ENCODE measurements at places on chromosomes 12 and 14. TPM values are rescaled to one million over a fixed set of nuclear protein-coding genes. Genes with fewer than 3 reads are reported as not detected.

Gene AQP2
- not detected for total RNA-seq

GRCh38 chr12:8899830-8900229 lies 14.5 kb upstream of the PHC1 start:
- no peak for DNase-seq

- DNase-seq: no peak
These were observed 108.4 kb upstream of the EGLN3 start for GRCh38 chr14:34059037-34059924.

- DNase-seq: no peak
These were observed 370.7 kb downstream of the TMTC2 start for GRCh38 chr12:83057436-83057835.

- DNase-seq: peak; percentile 73
These were observed 9.1 kb upstream of the NEMF start for GRCh38 chr14:49861699-49862088.

DNA sequence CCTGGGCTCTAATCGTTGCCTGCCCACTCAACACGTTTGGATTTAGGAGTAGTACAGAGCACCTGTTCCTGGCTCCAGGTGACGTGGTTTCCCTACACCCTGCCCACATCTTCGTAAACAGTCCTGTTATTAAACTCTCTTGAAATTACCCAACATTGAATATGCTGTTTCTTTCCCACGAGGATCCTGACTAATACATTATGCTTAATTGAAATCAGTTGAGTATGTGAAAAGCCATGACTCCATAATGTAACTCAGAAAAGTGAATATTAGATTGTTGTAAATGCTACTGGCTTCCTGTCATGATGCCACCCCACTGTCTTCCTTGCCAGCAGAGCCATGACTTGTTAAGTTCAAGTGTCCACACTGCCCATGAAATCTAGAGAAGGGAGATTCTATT lies 21.6 kb downstream of the AK7 start:
- DNase-seq: no peak

GRCh38 chr12:112557951-112558630 lies 139.3 kb downstream of the PTPN11 start:
- DNase-seq: no peak

DNA sequence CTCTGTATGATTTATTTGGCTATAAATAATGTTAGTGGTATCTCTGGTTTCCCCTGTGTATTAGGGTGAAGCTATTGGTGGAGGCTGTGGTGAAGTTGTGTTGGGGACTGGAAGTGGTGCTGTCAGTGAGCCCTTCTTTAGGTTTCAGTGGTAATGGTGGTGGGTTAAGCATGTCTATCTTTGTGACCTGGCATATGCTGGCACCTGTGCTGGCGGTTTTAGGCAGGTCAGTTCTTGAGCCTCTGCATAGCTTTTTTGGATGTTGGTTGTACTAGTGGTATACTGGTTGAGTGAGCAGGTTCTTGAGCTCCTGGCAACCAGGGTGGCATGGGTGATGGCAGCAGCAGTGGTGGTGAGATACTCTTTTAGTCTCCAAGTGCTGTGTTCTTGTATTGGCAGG lies 161.9 kb upstream of the CAND1 start:
- DNase-seq: no peak

DNA sequence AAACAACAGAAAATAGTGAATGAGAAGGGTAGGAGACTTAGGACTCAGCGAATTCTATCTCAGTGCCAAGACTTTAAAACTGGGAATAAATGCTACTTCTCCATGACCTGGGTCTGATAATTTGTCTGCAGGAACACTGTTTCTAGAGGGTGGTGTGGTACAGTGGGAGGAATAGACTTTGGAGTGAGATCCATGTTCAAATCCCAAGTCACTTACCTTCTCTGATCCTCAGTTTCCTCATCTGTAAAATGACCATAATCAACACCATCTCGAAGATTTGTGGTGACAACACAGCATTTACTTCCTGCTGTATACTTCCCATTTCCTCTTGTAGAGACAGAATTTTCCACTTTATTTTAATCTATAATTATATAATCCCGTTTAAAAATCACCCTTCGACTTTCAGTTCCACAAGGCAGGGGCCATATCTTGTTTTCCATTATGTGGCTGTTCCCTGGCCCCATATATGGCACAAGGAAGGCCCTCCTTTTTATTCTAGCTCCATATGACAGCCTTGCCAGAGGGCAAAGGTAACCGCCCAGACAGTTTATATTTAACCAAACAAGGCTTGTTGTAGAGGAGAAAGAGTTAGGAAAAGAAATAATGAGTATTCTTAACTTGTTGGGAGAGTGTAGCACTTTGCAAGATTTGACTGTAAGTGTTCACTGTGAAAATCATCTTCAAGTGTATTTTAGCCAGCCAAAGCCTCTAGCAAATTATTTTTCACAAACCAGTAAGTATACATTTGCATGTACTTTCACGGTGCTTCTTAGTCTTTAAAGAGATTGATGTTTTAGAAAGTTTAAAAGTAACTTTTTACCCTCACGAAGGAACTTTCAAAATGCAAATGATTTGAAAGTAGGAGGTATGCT lies 243.1 kb downstream of the AKAP6 start:
- DNase-seq: no peak
